GM19239 (cell line): ENCODE measurements at places on chromosomes 1 and 21.

- no peak for DNase-seq
Measured at GRCh38 chr1:226609836-226610455, 61.4 kb downstream of the STUM start.

GRCh38 chr1:14320986-14321385 lies 277.5 kb upstream of the KAZN start:
- no peak for DNase-seq

GRCh38 chr1:172727956-172728603 lies 69.2 kb downstream of the FASLG start:
- no peak for DNase-seq

GRCh38 chr1:158146739-158147138 lies 34.0 kb upstream of the CD1D start:
- no peak for DNase-seq

- no peak for DNase-seq
Measured at GRCh38 chr21:41759214-41759840, 7.5 kb downstream of the RIPK4 start.

GRCh38 chr1:48753293-48753692 lies 23.4 kb downstream of the BEND5 start:
- DNase-seq, result no peak

- peak; percentile 93 for DNase-seq
Measured at GRCh38 chr1:21659099-21659923, 9.8 kb downstream of the RAP1GAP start.

DNA sequence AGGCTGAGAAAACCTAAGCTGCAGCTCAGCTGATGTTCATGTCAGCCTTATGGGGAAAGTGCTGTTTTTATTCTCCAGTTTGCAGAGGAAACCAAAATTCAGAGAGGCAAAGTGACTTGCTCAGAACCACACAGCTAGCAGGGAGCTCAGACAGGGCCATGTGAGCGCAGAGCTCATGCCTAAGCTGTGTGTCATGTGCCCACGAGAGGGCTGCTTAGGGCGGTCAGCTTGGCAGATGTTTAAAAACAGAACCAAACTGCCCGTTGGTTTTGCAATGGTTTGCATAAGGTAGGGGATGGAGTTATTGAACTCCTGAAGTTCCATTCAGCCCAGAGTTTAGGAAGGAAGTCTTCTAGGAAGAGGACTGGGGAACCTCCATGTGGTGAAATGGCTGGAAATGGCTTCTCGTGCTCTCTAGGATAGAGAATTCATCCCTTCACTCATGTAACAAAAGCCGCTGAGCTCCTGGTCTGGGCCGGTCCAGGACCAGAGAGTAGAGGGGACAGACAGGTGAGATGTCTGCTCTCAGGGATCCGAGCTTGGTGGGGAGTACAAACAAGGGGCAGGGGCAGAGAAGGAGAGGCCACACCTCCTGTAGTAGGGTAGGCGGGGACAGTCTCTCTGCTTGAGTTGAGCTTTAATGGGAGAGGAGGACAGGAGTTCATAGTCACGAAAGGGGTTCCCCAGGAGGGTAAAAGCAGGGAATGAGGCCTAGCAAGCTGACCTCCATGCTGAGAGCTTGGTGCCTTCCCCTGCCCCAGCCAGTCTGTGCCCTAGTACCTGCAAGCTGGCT lies 46.9 kb downstream of the ARHGEF10L start:
- no peak for DNase-seq

DNA sequence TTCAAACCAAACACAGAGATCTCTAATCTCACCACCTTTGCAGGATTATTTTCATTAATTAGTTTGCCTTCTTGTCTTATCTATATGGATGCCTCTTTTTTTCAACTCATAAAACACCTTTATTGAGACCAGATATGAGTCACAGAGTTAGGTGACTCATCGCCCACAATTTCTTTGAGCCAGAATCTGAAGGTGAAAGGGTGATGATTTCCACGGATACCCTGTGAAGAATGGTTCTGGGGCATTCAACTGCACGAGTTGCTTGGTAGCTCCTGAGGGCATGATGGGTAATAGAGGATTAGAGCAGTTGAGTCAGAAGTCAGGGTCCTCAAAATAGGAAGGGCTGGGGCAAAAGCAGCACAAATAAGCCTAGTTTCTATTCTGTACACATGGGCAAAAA lies 128.2 kb downstream of the TBX19 start:
- no peak for DNase-seq

- DNase-seq, result no peak
Measured at GRCh38 chr1:200150721-200151120, 123.2 kb downstream of the NR5A2 start.

- no peak for DNase-seq
Measured at GRCh38 chr1:167294528-167294927, 73.8 kb downstream of the POU2F1 start.

GRCh38 chr1:184494929-184495328 lies 108.1 kb downstream of the C1orf21 start:
- peak; percentile 3 for DNase-seq

GRCh38 chr1:115830963-115831362 lies 10.0 kb downstream of the NHLH2 start:
- no peak for DNase-seq

- no peak for DNase-seq
Measured at GRCh38 chr21:40372506-40372905, 474.5 kb downstream of the DSCAM start.

DNA sequence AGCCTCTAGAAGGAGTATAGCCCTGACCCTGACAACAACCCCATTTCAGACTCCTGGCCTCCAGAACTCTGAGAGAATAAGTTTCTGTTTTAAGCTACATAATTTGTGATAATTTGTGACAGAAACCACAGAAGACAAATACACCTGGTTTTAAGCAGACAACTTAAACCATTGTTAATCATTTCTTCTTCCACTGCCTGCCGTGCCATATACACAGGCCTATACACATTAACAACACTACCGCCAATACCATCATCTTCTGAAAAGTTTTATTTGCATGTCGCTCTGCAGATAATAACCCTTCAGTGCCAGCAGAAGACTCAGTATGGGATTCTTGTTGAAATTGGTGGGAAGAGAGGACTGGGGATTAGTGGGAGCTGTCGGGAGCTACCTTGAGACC lies 39.9 kb upstream of the KRTAP19-8 start:
- DNase-seq, result no peak

- no peak for DNase-seq
Measured at GRCh38 chr1:167981933-167982332, 45.1 kb upstream of the MPC2 start.

DNA sequence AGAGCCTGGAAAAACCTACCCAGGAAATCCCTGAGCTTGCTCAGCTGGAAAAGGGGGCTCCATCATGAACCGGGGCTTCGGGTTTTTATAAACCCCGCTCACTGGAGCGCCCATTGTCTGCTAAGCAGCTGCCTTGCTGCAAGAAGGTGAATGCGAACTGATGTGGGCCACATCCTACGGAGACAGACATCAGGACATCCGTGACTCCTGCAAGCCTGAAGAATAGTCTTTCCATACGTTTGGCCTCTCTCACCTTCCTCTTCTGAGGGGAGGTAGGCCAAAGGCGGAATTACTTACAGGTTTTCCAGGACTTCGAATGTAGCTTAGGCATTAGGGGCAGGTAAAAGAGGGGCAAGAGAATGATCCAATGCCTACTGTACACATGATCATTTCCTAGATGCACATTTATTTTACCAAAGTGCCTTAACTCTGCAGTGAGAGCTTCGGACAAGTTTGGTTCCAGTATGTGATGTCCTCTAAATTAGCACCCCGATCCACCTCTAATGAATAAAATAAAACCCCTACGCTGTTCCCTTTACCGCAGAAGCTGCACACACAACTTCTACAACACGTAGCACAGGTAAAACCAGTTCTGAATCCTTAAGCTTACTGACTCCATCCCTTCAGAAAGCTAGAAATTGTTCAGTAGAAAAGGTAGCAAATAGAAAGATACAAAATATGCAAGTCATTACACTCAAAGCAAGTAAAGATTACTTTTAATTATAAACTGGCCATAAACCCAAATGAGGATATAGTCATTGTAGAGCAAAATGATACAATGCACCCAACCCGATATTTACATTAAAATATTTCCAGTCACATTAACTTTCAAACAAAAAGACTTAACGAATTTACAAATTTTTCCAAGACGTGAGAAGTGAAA lies 866 bp upstream of the SORT1 start:
- DNase-seq, result no peak

DNA sequence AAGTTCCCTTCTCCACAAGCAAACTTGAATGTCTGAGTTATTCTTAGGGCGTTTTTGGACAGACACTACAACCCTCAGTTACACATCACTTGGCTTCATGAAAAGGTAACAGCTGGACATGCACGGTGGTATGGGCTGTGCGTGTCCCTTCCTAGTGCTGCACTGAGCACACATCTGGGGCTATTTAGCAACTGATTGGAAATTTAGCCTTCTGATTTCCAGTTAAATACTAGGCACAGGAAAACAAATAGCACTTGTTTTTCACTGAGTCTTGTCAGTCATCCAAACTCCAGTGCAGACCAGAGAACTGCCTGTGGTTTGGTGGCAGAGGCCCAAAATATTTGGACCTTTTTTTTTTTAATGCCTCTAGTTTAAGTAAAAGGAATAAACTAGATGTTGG lies 134.7 kb downstream of the TGFBR3 start:
- no peak for DNase-seq

DNA sequence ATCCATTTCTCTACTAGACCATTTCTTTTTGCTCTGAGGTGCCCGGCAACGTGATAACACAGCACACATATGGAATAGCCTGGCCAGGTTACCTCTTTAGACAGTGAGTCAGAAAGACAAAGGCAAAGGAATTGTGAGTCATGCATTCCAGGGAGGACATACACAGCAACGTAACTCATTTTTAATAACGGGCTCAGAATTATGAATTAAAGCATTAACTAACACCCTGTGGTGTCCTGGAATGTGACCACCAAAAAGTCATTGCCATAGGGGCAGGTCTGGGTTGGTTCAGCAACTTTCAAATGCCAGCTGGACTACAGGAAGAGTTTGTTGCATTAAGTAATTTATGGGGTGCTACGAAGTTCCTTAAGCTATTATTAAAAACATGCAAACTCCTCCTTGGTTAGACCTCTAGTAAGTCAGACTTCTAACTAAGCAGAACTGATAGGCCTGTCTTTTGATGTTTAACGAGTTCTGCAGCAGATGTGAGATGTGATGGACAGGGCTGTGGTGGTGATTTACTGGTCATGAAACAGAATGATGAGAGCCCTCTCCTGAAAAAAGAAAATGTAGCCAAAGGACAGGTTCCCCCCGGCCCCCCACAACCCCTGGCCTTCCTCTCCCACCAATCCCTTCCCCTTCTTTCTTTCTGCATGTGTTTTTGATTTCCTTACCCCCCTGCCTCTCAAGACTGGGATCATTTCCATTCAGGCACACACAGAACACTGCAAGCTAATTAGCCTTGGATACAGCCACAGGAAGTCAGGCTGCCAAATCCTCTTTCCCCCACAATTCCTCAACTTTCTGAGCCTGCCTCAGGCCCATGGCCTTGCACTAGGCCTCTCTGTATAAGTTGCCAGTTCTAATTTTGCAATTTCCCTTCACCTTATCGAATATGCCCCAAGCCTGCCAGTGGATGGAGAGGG lies 88.9 kb upstream of the HAO2 start:
- DNase-seq, result no peak

DNA sequence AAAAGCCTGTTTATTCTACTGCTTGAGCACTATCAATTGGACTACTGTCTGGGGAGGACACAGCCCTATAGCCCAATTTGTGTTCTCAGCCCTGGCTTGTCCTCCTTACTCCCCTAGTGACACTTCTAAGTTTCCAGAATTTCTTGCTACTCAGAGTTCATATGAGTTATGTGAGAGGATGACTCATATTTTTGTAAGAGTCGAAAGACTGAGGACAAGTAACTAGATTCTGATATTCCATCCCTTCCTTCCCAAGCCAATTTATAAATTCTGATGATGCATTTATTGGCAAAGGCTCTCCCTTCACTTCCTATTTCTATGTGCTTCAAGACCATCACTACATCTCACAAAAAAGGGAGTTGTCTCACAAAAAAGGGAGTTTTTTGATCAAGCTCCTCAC lies 422.2 kb upstream of the DEPDC1 start:
- DNase-seq, result no peak

DNA sequence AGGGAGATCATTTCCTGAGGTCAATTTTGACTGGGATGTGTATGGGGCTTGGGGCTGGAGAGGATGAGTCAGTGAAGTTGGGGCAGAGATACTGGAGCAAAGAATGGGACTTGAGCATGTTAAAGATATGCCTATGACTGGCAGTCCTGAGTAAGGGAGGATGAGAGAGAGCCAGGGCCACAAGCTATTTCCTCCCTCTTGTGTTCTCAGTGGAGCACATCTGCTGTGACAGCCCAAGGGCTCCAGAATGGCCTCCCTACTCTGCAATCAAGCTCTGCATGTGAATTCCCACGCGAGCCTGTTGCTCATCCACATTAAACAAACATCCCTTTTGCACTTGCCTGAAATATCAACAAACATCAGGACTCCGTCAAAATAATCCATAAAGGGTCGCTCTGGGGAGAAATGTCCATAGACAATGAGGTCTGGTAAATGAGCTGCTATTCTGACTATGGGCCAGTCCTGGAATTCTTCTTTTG lies 9.2 kb downstream of the ADCY10 start:
- DNase-seq, result no peak

DNA sequence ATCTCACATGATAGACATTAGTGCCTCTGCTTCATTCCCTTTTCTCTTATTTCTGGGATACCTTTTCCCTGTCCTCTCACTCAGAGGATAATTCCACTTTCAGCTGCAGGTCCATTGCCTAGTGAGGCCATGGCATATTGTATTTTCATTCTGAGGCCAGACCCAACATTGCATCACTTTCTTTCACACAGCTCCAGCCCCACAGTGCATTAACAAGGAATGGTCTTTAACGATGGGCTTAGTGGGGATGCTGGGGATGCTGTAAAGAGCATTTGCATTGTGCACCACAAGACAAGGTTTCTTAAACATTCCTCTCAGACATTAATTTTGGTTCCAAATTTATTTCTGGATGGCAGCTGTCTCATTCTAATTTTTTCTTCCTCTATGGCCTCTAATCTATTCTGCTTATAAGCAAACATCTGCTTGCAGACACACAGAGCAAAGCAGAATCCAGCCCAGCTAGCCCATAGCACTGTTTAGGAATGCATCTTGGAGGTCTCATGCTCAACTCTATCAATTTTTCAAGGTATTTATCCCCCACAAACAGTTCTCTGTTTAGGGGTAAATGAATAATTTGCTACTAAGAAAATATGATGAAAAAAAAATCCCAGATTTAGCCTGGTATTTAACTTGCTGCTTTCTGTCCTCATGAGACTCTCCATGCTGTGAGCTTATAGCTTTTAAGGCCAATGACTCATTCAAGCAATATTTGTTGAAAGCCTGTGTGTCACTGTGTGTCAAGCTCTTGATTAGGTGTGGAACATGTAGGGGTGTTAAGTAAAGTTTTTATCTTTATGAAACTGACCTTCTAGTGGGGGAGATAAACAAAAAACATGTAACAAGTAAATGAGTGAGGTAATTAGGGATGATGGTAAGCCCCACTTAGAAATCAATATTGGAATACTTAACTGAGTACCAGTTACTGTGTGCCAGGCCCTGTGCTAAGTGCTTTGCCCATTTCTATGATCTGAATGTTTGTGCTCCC lies 44.5 kb upstream of the CCDC190 start:
- DNase-seq, result no peak

- no peak for DNase-seq
Measured at GRCh38 chr1:209863766-209864485, 36.2 kb downstream of the UTP25 start.

- DNase-seq, result no peak
Measured at GRCh38 chr1:43834280-43835081, 99.1 kb upstream of the ARTN start.
